GM19239 (cell line): ENCODE measurements at places on chromosomes 13 and 19.

GRCh38 chr13:95002126-95002525 is 289.8 kb upstream of the SOX21 start:
- DNase-seq: no peak

DNA sequence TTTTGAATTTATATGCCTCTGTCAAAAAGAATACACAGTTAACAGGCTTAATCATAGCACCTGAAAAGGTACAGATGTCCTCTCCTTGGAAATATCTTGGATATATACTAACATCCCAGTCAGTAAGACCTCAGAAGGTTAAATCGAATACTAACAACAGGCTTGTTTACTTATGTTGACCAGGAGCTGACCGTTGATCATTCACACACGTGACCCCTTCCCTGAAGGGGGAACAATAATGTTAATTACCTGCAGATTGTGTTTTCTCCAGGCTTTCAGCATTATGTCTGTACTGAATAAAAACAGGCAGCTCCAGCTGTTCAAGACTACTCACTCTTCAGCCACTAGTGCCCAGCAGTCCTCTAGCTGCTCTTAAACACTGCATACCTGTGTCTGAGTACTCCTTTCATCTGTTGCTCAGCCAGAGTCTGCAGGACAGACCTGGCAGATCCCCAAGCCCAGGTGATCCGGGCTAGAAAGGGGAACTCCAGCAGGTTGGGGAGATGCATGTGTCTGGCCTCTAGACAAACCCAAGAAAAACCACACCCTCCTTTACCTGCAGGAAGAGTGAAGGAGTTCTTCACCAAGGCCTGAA is 163.9 kb downstream of the RNF17 start:
- DNase-seq: no peak

- DNase-seq: no peak
Observed at GRCh38 chr19:18948075-18948975, 7.3 kb upstream of the HOMER3 start.

DNA sequence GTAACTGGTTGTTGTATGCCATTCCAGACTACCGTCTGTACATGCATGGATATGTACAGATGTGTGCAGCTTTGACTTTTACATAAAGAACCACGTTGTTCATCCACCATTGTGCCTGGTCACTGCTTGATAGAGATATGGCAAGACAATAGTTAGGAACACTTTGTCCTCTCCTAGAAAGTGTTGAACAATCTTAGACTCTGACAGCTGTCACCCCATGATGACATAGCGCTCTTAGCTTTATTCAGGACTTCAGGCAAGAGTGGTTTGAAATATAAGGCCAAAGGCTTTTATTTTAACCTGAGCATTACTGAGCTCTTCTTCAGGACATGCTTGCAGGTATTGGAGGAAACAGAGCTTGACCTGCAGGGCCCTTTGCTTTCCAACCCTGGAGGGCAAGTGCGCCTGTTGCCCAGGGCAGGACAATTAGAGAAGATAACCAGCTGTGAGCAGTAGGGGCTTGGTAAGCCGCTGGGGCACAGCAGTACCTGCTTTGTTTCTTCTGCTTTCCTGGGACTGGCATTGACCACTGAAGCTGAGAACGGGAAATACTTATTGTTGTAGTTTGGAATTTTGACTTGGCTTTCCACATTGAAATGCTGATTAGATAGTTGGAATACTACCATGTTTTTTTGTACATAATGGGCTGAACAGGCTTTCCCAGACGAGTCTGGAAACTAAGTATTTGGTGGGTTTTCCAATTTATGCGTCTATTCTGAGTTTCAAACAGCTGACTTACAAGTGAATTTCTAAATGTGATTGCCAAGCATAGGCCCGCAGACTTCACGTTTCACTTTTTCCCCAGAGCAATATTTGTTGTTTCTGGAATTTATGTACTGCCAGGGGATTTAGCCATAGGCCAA is 51.1 kb downstream of the GARRE1 start:
- DNase-seq: no peak

DNA sequence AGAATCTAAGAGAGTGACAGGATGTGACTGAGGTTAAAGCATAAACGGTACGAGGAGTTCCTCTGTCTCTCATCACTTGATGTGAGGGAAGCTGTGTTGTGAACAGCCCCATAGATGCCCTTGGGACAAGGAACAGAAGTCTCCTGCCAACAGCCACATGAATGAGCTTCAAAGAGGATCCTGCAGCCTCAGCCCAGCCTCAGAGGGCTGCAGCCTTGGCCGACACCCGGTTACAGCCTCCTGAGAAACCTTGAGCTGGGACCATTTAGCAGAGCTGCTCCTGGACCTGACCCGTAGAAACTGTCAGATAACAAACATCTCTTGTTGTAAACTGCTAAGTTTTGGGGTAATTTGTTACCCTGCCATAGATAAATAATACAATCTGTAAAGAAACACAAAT is 54.2 kb downstream of the CCNE1 start:
- no peak for DNase-seq

DNA sequence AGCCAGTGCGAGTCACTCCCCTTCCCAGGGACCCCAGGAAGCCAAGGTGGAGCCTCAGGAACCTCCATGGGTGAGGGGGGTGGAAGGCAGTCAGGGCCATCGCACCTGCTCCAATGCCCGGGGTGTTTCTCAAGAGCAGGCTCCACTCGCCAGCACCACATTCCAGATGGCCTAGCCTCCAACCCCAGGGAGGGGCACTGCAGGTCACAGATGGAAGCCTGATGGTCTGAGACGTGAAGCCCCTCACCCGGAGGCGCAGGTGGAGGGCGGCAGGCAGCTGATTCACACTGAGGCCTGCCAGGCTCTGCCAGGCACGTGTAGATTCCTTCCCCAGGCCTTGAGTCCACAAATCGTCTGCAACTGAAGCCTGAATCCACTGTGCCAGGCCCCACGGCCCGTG is 23.0 kb upstream of the ISYNA1 start:
- DNase-seq: no peak

DNA sequence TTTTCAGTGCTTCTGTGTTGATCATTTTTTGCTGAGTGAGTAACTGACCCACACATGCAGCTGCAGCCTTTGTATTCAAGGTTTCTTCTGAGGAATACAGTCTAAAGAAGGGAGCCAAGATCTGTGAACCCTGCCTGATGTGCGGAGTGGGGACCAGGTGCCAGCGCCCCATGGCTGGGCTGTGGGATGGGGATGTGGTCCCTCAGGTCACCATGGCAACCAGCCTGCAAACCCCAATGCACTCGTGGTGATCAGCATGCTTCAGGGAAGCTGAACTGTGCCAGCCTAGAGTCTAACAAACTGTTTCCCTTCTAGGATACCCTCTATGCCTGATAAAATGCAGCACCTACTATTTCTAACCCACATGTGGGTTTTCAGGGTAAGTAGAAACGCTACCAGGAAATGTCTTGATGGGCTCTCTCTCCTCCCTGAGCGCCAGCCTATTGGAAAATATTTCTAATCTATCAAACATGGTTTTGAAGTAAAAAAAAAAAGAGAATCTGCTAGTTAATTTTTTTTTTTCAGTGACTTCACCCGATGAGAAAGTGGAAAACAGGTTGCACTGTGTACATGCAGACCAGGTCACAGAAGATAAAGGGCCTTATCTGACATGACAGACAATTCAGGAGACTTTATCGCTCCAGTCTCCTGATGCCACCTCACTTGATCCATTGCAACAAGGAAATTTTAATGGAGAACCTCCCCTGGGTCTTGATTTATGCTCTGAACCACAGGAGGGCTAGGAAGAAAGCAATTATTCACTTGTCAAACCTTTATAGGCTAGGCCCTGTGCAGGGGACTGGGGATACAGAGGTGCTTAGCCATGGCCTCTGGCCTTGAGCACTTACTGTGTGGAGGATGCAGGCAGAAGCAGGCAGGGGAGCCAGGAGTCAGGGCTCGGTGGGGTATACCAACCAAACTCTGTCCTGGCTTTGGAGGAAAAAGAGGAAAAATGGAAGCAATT is 51.1 kb downstream of the RASL11A start:
- DNase-seq: no peak

DNA sequence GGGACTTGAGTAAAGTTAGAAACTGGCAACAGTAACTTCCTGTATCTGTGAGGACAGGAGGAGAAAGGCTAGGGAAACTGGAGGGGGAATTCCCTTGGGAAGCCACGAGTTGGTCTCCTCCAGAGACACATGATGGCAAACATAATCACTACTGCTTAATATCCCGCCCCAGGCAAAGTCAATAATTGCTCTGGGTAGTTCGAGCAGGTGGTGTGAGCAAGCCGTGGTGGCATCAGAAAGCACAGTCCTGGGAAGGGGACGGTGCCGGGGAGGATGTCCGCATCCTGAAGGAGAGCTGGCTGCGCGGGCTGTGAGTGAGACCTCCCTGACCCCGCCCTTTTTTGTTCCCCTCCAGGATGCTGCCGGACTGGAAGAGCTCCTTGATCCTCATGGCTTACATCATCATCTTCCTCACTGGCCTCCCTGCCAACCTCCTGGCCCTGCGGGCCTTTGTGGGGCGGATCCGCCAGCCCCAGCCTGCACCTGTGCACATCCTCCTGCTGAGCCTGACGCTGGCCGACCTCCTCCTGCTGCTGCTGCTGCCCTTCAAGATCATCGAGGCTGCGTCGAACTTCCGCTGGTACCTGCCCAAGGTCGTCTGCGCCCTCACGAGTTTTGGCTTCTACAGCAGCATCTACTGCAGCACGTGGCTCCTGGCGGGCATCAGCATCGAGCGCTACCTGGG is 1.4 kb downstream of the FFAR2 start:
- no peak for DNase-seq
